T-helper 2 cell (primary cell): ENCODE measurements at places on chromosomes 13 and 19.
A peak's percentile ranks its signal among the peaks of the same experiment; 100 is the strongest.

DNA sequence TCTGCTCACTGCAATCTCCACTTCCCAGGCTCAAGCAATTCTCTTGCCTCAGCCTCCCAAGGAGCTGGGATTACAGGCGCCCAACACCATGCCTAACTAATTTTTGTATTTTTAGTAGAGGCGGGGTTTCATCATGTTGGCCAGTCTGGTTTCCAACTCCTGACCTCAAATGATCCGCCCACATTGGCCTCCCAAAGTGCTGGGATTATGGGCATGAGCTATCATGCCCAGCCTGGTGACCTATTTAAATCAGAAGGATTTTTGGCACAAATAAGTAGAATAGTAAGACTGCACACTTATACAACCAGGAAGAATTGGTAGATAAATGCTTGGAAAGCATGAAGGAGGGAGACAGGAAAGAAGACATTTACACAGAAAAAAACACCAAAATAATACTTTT lies 53.4 kb upstream of the AKAP11 start:
- DNase-seq, result no peak

- DNase-seq, result no peak
These were observed 1.0 kb downstream of the FSTL3 start for GRCh38 chr19:677201-677600.

GRCh38 chr13:54965881-54966280 lies 1937.3 kb downstream of the OLFM4 start:
- no peak for DNase-seq

GRCh38 chr19:58562122-58563033 lies 4.0 kb upstream of the UBE2M start:
- DNase-seq, result no peak

GRCh38 chr13:99472122-99472440 lies 29.2 kb upstream of the TM9SF2 start:
- DNase-seq, result no peak

- DNase-seq, result no peak
These were observed 619 bp downstream of the MED16 start for GRCh38 chr19:892243-892893.

DNA sequence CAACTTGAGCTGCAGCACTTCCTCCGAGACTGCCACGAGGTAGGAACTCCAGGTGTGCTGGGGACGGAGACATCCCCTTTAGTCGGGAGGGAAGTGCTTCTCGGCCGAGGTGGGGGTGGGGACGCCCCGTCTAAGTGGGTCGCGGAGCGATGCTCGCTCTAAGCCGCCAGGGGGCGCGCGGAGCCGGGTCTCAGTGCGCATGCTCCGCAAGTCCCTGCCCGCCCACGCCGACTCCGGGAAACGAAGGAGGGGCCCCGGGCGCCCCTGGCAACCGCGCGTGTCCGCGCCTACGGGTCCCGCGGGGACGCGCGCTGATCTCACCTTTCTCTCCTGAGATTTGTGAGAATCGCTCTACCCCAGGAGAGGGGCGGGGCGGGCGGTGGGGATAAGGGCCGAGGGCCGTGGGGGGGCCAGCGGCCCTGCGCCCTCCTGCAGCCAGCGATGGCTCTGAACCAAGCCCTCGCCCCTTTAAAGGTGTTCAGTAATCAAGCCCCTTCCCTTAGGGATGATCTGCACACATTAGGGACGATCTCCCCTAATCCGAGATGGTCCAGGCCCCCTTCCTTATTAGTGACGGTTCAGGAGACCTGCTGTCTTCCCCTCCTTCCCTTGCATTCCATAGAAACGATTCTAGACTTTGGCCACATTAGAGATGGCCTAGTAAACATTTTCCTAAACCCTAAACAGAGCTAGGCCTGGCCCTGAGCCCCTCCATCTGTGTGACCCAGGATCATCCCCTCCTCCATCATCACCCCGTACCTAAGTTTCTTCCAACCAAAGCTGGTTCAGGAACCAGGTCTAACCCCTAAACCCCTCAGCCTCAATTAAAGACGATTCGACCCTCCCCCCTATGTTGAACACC lies 47.3 kb upstream of the SHKBP1 start:
- peak; percentile 86 for DNase-seq

DNA sequence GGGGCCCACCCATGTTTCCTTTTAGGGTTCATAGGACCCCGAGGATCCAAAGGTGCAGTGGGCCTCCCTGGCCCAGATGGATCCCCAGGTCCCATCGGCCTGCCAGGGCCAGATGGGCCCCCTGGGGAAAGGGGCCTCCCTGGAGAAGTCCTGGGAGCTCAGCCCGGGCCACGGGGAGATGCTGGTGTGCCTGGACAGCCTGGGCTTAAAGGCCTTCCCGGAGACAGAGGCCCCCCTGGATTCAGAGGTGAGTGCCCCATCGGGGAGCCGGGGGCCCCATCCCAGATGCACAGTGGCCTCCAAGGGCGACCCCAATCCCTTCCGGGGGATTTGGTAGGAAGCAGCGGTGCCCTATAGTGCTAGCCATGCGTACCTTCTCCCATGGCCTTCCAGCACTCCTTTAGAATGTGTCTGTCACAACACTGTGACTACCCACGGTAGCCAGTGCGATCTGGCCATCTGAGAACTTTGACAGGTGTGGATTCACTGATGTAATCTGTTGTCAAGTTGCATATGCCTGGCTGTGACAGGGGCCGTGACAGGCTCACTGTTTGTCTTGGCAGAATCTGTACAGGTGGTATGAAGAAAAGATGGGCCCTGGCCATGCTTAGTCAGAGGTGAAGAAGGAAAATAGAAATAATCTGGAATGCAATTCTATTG lies 88.5 kb downstream of the RAB20 start:
- no peak for DNase-seq

GRCh38 chr13:76331943-76332712 lies 554.1 kb downstream of the KCTD12 start:
- no peak for DNase-seq

- DNase-seq, result no peak
These were observed 5.2 kb downstream of the LILRA4 start for GRCh38 chr19:54333586-54334298.

GRCh38 chr13:75643693-75644092 lies 7.6 kb downstream of the LMO7 start:
- no peak for DNase-seq

GRCh38 chr19:17338433-17339078 lies 1.2 kb downstream of the GTPBP3 start:
- DNase-seq, result no peak

DNA sequence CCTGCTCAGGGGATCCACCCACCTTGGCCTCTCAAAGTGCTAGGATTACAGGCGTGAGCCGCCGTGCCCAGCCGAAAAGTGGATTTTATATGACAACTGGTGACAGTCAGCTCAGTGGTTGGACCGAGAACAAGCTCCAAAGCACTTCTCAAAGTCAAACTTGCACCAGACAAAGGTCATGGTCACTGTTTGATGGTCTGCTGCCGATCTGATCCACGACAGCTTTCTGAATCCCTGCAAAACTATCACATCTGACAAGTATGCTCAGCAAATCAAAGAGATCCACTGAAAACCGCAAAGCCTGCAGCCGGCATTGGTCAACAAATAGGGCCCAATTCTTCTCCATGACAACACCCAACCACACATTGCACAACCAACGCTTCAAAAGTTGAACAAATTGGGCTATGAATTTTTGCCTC lies 21.6 kb upstream of the NAA16 start:
- no peak for DNase-seq

DNA sequence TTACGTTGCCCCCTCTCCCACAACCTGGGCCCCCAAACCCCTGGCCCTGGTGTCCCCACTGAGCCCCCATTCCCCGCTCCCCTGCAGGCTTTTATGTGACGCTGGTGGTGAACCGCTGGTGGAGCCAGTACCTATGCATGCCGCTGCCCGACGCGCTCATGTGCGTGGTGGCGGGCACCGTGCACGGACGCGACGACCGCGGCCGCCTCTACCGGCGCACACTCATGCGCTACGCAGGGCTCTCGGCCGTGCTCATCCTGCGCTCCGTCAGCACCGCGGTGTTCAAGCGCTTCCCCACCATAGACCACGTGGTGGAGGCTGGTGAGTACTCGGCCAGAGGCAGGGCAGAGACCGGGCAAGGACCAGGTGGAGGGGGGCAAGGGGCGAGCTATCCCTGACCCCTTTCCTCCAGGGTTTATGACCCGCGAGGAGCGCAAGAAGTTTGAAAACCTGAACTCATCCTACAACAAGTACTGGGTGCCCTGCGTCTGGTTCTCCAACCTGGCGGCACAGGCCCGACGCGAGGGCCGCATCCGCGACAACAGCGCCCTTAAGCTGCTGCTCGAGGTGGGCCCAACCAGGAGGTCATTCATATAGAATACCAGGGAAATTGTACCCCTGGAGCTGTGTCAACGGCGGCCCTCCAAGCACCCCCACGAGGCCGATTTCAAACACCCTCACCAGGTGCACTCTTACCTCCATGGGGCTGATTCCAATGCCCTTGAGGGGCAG lies 3.0 kb downstream of the BEST2 start:
- DNase-seq, result no peak

- DNase-seq, result no peak
These were observed 7.8 kb downstream of the ACP4 start for GRCh38 chr19:50797781-50798658.

DNA sequence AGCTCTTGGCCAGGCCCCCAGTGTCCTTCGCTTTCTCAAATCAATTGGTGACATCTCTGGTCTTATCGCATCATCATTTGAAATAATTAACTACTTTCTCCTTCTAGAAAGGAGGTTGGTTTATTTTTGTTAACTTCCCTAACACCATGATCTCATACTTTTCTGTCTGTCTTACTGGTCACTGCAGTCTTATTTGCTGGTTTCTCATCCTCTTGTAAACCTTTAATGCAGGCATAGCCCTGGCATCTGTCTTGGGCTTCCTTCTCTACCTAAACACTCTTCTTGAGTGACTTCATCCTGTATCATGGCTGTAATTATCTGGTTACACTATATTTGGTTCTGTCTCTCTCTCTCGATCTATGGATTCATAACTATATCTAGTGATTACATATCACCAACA lies 152.8 kb downstream of the CYSLTR2 start:
- DNase-seq, result no peak

- no peak for DNase-seq
These were observed 179.1 kb downstream of the ZNF536 start for GRCh38 chr19:30551271-30551670.

DNA sequence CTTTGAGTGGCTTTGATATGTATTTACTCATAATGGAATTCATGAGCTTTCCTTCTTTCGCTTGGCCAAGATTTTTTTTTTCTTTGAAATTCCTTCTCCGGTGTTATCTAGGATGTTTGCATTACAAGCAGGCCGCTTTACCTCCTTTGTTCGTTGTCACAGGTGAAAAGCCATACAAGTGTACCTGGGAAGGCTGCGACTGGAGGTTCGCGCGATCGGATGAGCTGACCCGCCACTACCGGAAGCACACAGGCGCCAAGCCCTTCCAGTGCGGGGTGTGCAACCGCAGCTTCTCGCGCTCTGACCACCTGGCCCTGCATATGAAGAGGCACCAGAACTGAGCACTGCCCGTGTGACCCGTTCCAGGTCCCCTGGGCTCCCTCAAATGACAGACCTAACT lies 16.7 kb downstream of the KLF5 start:
- no peak for DNase-seq

- no peak for DNase-seq
These were observed 15.5 kb downstream of the ZSWIM9 start for GRCh38 chr19:48186015-48186414.

- DNase-seq, result no peak
These were observed 125.5 kb upstream of the TRPC4 start for GRCh38 chr13:37995092-37995491.

DNA sequence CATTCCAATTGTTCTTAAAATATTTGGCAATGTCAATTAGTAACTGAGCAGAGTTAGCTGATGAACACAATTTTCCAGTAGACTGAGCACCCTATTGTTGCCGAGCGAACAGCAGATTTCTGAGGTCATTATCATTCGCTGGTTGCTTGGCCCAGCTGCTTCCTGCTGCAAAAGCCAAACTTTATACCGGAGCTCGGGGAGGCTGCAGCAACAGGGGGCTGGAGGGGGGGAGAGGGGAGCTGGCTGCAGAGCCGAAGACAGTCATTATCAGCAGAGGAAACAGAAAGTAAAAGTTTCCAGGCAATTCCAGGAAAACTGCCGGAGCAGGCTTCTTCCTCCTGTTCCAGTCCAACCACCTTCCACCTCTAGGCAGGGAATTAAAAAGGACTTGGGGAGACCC lies 77.9 kb downstream of the ZNF536 start:
- DNase-seq, result no peak

GRCh38 chr19:3801412-3802096 lies 15.4 kb upstream of the MATK start:
- peak; percentile 80 for DNase-seq

DNA sequence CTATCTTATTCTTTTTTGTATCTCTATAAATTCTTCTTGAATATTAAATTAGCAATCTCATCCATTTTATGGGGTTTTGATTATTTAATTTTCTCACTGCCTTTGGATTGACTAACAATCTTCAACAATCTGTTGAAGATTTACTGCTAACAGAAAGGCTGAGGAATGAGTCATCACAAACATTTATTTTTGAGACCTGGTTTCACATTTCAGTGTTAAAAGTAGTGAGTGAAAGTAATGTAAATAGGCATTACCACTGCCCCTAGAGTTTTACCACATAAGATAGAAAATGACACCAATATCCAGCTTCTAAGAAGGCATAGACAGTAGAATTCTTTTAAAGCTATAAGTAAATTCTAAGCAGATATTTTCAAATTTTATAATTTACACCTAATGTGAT lies 472.8 kb downstream of the OLFM4 start:
- no peak for DNase-seq

DNA sequence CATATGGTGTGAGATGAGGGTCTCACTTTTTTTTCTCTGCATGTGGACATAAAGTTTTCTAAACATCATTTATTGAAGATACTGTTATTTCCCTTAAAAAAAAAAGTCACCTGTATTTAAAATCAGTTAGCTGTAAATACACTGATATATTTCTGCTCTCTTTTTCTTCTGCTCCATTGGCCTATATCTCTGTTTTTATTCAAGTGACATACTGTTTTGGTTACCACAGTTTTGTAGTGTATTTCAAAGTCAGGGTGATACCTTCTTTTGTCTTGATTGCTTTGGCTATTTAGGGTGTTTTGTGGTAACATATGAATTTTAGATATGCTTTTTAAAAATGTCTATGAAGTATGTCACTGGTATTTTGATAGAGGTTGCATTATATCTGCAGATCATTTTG lies 15.8 kb upstream of the ZNF431 start:
- no peak for DNase-seq

GRCh38 chr13:20702915-20703779 lies at the start of gene IL17D:
TSS of gene IL17D (plus strand) at chr13:20703699. CDS start at chr13:20704002, 303 bp downstream.
- no peak for DNase-seq

GRCh38 chr13:110576070-110576394 lies 14.5 kb upstream of the RAB20 start:
- no peak for DNase-seq

GRCh38 chr19:45569619-45570421 lies 14.8 kb downstream of the OPA3 start:
- no peak for DNase-seq

GRCh38 chr19:30111021-30111855 lies 169.2 kb downstream of the URI1 start:
- DNase-seq, result no peak

DNA sequence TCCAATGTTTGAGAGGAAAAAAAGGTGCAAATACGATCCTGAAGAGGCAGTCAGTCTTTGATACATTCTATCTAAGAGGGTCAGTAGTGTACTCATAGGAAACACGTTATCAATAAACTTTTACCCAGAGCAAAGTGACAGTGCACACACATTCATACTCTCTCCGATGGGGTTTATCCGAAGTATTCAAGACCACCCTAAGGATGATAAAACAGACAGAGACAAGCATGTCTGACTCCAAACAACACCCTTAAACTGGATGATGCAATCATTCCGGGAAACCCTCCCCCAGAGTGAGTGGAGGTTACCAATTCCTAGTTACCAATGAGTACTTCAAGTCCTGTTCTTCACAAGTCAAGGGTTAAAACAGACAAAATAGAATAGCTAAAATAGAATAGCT lies 79.1 kb downstream of the DNAJC3 start:
- no peak for DNase-seq

- DNase-seq, result no peak
These were observed 1196.2 kb downstream of the PCDH9 start for GRCh38 chr13:66033924-66034323.
